ENCODE measurements at places on chromosomes 12 and 14.

GRCh38 chr12:12054993-12055392 lies 15.7 kb upstream of the BCL2L14 start:
- no peak for DNase-seq

DNA sequence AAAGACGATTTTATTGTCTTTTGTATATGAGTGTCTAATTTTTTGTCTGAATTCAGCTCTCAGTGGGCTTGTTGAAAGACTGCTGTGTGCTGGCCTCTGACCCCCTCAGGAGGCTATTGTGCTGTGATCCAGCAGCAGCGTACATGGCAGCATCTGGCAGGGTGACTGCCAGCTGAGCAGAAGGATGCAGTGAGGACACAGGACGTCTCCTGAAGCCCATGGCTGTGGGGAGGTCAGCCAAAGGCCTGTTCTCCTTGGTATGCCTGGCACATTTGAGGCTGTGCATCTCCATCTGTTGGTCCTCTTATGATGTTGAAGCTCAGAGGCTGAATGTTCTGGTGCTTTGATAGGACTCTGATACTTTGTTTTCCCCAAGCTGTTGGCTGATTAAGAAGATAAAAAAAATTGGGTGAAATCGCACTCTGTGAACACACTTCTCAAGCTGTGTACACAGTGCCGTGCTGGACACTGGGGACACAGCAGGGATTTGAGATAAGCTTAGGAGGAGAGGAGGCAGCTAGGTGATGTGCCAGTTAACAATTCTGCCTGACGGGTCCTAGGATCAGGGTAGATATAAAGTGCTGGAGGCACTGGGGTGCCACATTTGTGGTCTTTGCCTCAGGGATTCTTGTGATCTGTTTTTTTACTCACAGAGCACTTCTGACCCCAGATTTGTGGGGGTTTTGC lies 37.5 kb downstream of the EID3 start:
- no peak for DNase-seq

GRCh38 chr14:23360496-23360895 lies 4.5 kb downstream of the EFS start:
- no peak for DNase-seq

GRCh38 chr14:61866932-61867920 lies 105.0 kb downstream of the SNAPC1 start:
- DNase-seq = no peak

GRCh38 chr12:19038209-19038608 lies 91.3 kb upstream of the PLEKHA5 start:
- no peak for DNase-seq

DNA sequence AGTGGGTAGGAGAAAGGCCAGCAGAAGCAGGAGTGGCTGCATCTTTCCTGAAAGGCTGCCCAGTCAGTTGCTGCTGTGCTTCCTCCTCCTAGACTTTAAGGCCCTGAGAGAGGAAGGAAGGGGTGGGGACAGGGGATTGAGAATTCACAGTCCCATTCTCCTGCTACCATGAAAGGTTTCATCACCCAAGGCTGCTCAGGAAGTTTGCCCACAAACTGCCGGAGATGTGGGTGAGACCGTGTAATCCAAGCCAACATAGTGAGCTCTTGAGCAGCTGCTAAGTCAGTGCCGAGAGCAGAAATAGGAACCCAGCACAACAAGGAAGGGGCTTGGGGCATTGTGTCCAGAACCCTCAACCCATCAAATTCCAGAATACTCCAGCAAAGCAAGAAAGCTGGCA lies at the start of gene CTSG:
TSS of gene CTSG (minus strand) at position 69 of the 400 bp plus-strand sequence. CDS start at position 42, 27 bp downstream.
- no peak for DNase-seq

DNA sequence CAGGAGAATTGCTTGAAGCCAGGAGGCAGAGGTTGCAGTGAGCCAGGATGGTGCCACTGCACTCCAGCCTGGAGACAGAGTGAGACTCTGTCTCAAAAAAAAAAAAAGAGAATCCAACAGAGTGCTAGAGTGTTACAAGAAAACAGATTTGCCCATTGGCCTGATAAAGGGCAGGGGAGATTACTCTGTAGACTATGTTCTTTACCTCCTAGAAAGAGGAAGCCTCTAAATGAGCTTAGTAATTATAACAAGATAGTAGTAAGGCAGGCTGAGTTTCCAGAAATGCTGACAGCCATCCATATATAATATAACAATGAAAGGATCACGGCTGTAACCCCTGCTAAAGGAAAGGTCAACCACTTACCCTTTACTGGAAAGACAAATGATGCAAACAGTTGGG lies 24.4 kb downstream of the AK7 start:
- DNase-seq = no peak

DNA sequence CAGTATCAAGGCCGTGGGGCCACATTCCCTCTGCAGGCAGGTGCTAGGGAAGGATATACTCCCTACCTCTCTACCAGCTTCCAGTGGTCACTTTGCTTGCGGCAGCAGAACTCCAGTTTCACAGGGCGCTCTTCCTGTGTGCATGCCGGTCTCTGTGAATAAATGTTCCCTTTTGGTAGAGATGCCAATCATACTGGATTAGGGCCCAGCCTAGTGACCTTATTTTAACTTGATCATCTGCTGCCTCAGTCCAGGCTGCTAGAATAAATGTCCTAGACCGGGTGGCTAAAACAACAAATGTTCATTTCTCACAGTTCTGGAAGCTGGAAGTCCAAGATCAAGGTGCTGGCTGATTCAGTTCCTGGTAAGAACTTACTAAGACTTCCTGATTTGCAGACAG lies 198.8 kb upstream of the TMEM132C start:
- no peak for DNase-seq

DNA sequence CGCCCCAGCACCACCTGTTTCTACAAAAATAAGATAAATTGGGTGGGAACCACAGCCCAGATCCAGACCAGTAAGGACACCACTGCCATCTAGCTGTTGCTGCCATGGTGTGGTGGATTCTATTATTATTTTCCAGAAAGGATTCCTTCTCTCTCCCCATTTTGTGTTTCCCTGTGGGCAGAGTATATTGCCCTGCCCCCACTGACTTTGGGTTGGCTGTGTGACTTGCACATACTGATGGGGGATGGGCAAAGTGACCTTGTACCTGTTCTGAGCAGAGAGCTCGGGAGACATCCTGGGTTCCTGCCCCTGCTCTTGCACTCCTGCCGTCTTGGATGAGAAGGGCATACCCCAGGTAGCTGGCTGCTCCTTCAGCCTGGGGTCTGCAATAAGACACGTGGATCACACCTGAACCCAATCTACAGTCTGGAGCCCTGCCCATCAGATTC lies 24.3 kb downstream of the MOAP1 start:
- no peak for DNase-seq

DNA sequence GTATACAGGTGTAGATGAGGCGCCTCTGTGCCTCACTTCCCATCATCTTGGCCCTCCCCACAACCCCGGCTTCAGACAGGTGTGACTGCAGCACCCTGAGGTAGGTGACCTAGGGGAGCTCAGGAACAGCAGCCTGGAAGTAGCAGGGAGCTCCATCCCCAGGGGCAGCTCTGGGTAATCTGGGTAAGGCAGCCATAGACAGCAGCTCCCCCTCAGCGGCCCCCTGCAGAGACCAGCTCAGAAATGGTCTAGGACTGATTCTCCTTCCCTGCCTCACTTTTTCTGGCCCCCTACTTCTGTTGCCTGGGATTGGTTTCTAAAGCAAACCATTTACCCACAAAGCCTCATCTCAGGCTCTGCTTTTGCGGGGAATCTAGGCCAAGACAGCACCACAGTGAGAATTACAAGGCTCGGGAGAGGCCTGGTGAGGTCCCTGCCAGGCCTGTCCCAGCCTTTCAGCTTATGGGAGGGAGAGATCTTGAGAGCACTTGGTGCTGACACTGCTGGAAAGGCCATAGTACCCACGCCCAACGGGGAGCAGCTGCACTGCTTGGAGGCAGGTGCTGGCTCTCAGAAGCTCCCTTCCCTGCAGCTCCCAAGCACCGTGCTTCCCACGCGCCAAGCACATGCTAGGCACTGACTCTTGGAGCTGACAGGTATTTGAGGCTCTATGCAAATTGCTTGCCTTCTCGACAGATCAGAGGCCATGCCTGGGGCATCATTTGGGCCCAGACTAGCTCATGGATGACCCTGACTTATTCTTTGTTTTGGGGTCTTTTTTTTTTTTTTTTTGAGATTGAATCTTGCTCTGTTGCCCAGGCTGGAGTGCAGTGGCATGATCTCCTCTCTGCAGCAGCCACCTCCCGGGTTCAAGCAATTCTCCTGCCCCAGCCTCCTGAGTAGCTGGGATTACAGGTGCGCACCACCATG lies 45.1 kb upstream of the TRAF3 start:
- DNase-seq = no peak

- DNase-seq = peak; percentile 55
These were observed 13.3 kb upstream of the EIF4B start for GRCh38 chr12:52992699-52993557.

DNA sequence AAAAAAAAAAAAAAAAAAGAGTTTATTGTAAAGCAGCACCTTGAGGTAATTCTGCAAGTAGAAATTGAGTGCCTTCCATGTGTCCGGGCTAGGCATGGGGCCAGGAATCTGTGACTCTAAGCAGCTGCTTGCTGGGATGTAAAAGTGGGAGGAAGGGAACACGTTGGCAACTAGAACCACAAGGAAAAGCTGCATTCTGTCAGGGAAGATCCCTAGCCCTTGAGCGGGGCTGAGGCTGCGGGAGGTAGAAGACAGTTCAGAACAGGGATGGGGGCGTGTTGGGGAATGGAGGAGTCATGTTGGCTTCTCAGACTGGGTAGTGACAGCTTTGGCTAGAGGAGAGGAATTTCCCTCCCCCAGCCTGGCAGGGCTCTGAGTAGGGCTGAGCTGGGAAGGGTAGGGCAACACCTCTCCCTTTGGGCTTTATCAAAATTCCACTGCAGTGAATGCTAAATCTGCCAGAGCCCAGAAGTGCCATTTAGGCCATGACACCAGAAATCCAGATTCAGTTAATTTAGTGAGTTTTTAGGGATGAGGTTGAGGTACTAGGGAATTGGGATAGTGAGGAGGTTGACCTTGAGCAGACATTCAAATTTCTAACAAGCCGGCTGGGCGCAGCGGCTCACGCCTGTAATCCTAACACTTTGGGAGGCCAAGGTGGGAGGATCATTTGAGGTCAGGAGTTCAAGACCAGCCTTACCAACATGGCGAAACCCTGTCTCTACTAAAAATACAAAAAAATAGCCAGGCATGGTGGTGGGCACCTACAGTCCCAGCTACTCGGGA lies 3.4 kb upstream of the TRAFD1 start:
- DNase-seq = peak; percentile 79

GRCh38 chr14:58299401-58300330 lies 1.3 kb downstream of the ARID4A start:
- no peak for DNase-seq

DNA sequence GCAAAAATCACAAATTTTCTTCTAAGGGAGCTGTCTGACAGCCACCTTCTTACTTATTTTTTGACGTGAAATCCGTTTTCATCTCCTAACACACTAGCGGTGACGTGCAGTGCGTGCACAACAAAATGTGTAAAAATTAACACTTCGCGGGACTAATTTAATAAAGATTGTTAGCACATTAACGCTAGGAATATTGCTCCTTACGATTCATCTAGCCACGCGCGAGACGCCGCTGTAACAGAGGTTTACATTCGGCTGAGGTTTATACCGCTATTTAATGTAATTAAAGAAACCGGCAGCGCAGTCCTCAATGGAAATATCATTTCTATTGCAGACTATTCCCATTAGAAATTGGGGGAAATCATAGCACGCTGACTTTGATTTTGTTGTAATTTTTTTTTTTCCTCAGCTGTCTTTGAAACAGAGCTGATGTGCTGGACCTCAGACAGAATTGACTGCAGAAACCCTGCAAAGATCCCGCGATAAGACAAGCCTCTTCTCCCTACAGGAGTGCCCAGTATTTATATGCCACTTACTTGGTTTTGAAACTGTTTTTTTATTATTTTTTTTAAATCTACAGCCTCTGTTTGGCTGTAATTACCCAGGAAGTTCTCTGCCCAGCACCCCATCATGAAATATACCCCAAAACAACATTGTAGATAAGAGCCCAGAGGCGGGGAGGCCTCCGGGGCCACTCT lies 31.2 kb downstream of the BCL11B start:
- no peak for DNase-seq

- no peak for DNase-seq
These were observed 111.8 kb upstream of the MED13L start for GRCh38 chr12:116389326-116389725.

DNA sequence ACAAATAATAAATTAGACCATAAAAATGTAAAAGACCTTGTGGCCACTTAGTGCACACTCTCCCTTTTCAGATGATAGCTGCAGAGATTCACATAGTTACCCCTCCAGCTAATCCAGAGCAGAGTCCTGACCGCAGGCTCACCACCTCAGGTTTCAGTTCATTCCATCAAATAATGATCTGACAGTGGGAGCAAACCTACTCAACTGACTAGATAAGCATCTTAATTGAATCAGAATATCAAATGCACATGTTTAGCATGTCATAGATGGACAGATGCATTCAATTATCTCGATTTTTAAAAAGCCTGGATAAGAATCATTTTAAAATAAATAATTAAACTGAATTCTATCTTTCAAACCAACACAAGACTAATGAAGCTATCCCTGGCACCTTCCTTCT lies 242.3 kb upstream of the PDZRN4 start:
- peak; percentile 15 for DNase-seq

DNA sequence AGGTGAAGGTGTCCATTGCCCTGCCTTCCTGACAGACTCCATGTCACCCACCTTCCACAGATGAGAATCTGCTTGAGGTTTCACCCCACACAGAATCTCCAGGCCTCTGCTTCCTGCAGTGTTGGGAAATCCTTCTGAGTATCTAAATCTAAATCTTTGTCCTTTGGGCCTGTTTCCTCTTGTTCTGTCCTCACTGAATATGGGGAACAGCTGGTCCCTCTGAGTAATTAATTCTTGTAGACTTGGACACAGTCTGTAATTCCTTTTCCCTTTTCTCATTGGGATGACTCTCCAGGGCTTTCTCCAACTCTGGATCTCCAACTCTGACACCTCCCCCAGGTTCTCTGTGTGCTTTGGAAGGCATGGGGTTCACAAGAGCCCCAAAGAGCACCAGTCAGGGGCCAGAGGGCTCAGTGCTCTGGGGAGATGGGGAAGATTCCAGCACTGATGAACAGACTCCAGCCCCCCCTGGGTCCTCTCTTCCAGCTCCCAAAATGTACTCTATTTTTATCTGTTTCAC lies 2.3 kb upstream of the ACVRL1 start:
- DNase-seq = peak; percentile 54

GRCh38 chr12:6328945-6329702 lies 12.8 kb downstream of the TNFRSF1A start:
- DNase-seq = no peak

DNA sequence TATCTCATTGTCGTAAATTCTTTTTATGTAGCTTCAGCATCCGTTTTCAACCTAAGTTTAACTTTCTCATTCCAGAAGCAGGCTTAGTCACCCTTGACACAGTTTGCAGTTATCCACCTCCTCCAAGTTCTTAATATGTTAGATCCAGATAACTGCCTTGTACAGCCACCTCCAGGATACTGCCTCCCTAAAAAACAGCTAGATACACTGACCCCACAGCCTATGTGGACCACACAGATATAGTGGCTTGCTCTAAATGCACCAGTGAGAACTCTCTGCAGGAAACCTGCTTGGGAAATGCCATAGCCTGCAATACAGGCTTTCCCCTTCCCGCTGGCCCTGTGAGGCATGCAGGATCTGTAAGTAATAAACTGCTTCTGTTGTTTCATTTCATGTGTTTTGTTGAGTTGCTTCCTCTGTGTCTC lies 11.1 kb upstream of the RTL1 start:
- DNase-seq = peak; percentile 30

Data from fibroblast of skin of right biceps (primary cell).